8988T (cell line): ENCODE measurements at places on chromosomes 2 and 18.

GRCh38 chr2:104321116-104321795, 532.7 kb upstream of the POU3F3 start:
- no peak for DNase-seq

- DNase-seq, result no peak
These were observed 241.6 kb downstream of the PIK3C3 start for GRCh38 chr18:42196651-42197050.

DNA sequence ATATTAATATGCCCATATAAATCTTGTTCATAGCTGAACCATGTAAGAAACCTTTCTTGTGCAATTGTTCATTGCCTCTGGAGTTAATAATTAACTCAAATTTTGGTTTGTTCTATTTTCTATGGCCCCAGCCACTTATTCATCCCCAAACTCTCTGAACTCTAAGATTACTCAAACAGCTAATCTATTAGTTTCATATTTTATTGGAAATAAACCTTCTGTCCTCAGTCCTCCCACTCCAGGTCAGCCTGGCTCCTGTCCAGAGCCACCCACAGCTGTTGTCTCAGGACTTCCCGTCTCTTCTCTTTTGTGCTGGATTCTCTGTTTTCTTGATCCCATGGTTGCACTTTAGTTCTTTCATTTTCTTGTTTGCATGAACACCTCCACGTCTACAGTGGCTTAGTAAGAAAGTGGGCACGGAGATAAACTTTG, 4.4 kb upstream of the RNF103 start:
- DNase-seq, result no peak

GRCh38 chr2:232551250-232551638, 755 bp downstream of the EIF4E2 start:
- no peak for DNase-seq

GRCh38 chr2:226963528-226963927, 127.7 kb downstream of the RHBDD1 start:
- no peak for DNase-seq

DNA sequence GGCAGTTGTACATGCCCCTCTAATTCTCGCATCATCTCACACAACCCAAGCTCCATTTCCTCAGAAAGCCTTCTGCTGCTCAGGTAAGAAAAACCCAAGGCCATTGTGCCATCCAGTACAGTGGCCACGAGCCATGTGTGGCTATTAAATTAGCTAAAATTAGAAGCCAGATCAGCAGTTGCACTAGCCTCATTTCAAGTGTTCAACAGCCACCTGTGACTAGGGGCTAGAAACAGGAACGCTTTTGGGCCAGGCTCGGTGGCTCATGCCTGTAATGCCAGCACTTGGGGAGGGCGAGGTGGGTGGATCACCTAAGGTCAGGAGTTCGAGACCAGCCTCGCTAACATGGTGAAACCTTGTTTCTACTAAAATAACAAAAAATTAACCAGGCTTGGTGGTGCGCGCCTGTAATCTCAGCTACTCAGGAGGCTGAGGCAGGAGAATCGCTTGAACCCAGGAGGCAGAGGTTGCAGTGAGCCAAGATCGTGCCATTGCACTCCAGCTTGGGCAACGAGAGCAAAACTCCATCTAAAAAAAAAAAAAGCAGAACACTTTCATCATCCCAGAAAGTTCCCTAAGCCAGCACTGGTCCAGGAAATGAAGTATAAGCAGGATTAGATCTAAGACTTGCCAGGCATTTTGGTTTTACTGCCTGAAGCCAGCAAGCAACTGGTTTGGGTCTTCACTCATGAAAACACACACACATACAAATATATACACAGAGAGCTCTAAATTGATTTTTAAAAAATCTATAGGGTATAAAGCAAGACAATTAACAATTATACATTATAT, 35.7 kb downstream of the ATP8B1 start:
- no peak for DNase-seq

- DNase-seq, result no peak
These were observed 479 bp downstream of the RAB11FIP5 start for GRCh38 chr2:73112026-73112912.

DNA sequence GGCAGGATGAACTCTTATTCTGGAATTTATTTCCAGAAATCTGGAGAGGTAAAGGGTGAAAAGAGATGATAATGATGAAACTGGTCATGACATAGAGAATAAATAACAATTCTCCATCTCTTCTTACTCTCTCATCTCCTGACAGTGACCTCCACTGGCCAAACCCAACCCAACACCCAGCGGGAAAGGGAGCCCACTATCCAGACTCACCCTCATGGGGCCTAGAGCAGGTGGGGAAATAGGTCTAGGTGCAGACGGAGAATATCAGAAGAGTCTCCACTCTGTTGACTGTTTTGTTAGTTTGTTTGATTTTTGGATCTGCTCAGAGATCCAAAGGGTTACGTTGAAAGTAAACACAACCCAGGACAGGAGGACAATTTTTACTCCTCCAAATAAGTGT, 263.2 kb upstream of the PARD3B start:
- no peak for DNase-seq

GRCh38 chr2:52821631-52822030, 946.0 kb upstream of the CHAC2 start:
- DNase-seq, result no peak

DNA sequence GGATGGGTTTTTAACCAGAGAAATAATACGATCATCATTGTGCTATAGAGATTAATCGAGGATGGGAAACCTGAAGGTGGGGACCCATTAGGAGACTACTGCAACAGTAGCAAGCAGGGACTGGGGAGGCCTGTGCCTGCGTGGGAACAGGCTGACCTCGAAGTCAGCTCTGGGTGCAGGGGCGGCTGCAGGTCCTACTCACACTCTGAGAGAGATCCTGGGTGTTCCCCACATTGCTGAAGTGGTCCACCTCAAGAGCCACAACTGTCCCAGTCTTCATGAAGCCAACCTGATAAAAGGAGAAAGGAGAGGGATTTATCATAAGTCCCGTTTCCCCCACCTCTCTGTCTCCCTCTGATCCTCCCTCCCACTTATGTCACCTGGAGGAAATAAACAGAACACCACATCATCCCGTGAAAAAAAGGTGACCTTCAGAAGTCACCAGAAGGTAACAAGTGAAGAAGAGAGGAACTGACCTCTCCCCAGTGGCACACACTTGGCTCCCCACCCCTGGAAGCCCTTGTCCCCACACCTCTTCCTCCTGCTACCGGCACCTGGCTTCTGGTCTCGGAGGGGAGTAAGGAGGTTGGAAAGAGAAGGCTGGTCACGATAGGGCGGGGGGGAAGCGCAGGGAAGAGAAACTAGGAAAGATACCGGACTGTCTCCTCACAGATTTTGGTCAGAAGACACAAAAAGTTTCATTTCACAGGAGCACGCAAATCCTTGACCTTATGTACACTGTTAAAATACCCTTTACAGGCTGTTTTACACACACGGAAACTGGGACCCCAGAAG, 50.4 kb downstream of the XDH start:
- DNase-seq, result no peak

DNA sequence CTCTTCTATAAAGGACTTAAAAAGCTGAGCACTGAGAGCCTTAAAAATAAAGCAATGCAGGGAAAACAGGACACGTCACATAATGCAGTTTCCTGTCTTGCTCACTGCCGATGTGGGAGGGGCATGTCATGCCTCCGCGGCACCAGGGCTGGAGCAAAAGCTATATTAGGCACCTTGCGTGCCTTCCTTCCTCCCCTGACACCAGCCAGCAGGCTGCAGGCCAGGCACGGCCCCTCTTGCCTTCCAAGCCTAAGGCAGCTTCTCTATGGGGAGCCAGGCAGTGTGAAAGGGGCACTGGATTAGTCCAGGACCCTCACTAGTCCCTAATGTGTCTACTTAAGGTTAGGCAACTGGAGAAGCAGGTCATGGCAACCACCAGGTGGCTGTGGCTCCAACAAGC, 26.3 kb downstream of the MRPL35 start:
- DNase-seq, result no peak

- DNase-seq, result no peak
These were observed 167.7 kb downstream of the ANAPC1 start for GRCh38 chr2:111715987-111716904.

- peak; percentile 37 for DNase-seq
These were observed 2.4 kb downstream of the MTCL1 start for GRCh38 chr18:8707556-8708300.

DNA sequence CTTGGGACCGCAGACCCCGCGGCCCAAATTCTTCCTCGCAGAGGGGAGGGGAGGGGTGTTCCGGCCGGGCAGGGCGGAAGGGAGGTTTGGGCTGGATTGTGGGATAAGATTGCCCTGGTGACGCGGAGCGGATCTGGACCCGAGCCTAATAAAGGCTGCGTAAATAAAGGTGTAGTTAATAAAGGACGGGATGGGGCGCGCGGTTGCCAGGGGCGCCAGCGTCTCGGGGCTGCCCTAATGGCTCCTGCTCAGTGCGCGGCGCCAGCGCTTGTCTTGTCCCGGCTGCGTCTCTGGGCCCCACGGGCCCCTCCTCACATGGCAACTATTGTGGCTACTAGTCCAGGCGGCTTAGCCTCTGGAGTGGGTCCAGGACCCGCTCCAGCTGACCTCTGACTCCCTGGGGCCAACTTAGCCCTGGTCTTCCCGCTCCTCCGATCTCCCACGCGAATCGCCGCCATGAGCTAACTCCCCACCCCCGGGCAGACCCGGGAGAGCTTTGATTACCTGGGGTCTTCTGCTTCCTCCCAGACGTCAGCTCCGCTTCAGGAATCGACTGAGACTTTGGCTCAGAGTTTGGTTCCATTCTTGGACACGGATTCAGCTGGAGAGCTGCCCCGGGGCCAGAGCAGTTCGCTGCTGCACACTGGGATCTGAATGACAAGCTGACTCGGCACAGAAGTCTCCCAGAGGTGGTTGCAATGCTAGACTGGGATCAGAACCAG, 36.5 kb downstream of the SLC25A52 start:
- DNase-seq, result no peak

- DNase-seq, result no peak
These were observed 249.9 kb upstream of the EPAS1 start for GRCh38 chr2:46047290-46047689.

GRCh38 chr18:63844254-63844653, 43.3 kb upstream of the SERPINB2 start:
- no peak for DNase-seq

DNA sequence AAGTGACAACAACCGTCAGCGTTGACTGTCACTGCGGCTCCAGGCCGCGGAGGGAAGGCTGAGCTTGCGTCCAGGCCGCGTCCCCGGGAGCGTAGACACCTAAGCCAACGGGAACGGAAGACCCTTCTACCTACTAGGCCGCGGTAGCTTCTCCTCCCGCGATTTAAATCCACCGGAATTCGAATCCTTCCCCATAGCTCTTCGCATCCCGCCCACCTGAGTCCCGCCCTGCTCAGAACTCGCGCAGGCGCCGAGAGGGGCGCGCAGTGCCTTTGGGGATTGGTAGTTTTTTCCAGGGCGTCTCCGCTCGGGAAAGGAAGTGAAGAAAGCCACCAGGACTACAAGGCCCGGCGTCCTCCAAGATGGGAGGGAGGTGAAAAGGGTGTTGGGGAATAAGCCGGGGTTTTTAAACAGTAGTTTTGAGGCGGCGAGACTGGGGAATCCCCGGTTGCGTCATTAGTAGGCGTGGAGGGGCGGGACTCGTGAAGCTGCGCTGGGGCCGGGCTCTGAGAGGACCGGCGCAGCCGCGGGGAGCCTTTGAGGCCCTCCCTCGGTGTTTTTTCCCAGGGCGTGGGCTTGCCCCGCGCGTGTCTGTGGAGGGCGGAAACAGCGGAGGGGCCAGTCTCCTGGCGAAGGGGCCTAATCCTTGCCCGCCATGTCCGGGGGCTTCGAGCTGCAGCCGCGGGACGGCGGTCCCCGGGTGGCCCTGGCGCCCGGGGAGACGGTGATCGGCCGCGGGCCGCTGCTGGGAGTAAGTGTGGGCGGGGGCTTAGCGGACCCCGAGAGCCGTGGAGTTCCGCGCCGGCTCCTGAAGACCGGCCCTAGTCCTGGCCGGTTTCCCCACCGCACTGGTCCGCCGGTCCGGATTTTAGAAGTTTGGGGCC, at the start of the genes APLF and FBXO48:
APLF (plus strand) TSS at position 509 of the 884 bp plus-strand sequence; CDS start at position 656, 147 bp downstream.
FBXO48 (minus strand) TSS at position 218 of the 884 bp plus-strand sequence. CDS start 2,149 bp downstream, outside the sequence.
- DNase-seq, result peak; percentile 55

- DNase-seq, result no peak
These were observed 17.0 kb upstream of the BCL2 start for GRCh38 chr18:63336366-63337099.

GRCh38 chr2:43701111-43701510, 24.9 kb upstream of the C1GALT1C1L start:
- no peak for DNase-seq

GRCh38 chr2:80395251-80395650, 90.7 kb upstream of the LRRTM1 start:
- no peak for DNase-seq

- no peak for DNase-seq
These were observed 4.2 kb upstream of the GRB14 start for GRCh38 chr2:164625378-164625971.

DNA sequence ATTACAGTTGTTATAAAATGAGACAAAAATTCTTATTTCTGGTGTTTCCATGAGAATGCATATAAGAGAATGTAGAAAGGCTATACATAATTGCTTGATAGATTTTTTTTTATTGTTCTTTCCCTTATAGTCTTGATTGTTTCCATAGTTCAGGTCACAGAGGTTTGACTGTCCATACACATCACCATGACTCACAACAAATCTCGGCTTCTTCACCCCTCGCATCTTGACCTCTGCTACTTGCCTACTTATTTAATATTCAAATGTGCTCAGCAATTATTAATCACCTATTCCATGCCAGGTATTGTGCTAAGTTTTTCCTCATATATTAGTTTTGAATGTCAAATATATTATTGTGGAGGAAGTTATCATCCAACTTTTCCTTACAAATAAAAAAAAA, 789.6 kb downstream of the RNF144A start:
- no peak for DNase-seq

DNA sequence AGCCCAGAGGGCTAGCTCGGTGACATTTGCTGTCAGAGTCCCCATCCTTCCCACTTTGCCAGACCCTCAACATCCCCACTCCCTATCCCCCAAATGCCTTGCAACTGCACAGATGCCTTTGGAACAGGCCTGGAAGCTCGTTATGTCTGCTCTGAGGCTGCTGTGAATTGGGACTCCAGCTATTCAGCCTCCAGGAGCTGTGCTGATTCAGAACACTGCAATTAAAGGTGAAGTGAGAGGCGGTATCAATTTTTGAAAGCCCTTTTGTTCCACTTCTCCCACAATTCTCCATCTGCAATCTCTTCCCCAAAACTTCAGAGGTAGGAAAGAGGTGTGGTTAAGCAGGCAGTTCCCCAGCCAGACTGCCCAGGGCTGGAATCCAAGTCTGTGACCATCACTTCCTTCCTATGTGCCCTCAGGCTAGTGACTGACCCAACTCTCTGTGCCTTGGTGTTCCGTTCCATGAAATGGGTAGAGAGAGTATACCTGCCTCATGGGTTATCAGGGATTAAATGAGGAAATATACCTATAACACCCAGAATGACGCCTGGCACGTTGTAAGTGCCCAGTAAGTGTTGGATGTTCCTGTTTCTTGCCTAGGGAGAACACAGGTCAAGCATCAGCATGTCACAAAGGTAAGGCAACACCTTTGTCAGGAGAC, 17.5 kb downstream of the NOSTRIN start:
- DNase-seq, result no peak

DNA sequence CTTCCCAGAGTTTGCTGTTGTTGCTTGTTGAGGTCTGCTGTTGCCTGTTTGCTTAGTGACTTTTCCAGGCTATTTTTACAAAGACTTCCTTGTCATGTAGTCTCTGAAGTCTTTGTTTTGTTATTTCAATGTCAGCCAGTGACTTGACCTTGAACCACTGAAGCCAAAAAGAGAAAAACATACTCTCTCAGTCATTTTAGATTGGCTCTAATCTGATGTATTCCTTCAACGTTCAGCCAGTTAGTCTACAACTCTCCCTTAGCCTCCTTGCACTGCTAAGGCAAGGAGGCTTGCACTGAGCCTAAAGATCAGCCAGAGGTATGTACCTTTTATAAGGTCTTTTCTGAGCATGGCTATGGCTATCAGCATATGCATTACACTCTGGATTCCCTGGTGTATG, 27.9 kb downstream of the KIAA1328 start:
- DNase-seq, result no peak

- no peak for DNase-seq
These were observed 274.0 kb downstream of the LNPK start for GRCh38 chr2:175728032-175728431.
